Upper lobe of left lung (tissue), 6 donors: ENCODE measurements at places on chromosomes 3 and 15. TPM values are rescaled to one million over a fixed set of nuclear protein-coding genes. Genes with fewer than 3 reads are reported as not detected.

GRCh38 chr3:166243511-166243910 lies 406.3 kb upstream of the BCHE start:
- H3K4me3 ChIP-seq: no peak overlapping the region
- H3K4me1 ChIP-seq: no peaks in the 10 kb centered on the region
- H3K27me3 ChIP-seq: no peaks in the 10 kb centered on the region
- no peaks in the 10 kb centered on the region for H3K36me3 ChIP-seq
- no peak for DNase-seq
- H3K27ac ChIP-seq: no peak overlapping the region

DNA sequence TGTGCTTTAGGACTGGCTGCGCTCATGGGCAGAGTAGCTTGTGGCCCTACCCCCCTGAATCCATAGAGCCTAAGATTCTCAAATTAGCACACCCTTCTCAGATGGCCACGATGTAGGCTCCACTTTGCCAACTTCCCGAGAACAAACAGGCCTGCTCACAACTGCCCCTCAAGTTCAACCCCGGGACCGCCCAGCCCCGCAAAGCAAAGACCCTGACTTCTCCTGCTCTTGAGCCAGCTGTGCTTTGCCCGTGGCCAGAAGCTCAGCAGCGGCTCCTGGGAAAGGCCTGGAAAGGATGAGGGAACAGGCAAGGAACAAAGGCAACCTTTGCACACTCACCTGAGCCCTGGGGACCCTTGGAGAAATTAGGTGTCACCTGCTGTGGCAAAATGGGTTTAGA lies 32.0 kb downstream of the CYP11A1 start:
- H3K36me3 ChIP-seq: no peaks in the 10 kb centered on the region
- H3K27me3 ChIP-seq: no peaks in the 10 kb centered on the region
- DNase-seq: no peak
- peaks cover 5% of the 10 kb centered on the region for H3K4me1 ChIP-seq
- H3K4me3 ChIP-seq: no peak overlapping the region
- no peak overlapping the region for H3K27ac ChIP-seq

- DNase-seq: no peak
- no peaks in the 10 kb centered on the region for H3K27me3 ChIP-seq
- H3K27ac ChIP-seq: no peak overlapping the region
- H3K36me3 ChIP-seq: no peaks in the 10 kb centered on the region
- H3K4me1 ChIP-seq: no peaks in the 10 kb centered on the region
- no peak overlapping the region for H3K4me3 ChIP-seq
Observed at GRCh38 chr3:12308517-12308916, 19.6 kb downstream of the PPARG start.

GRCh38 chr3:29695643-29696198 lies 414.9 kb downstream of the RBMS3 start:
- no peak for DNase-seq
- H3K27me3 ChIP-seq: no peaks in the 10 kb centered on the region
- peaks cover 15% of the 10 kb centered on the region for H3K4me1 ChIP-seq
- no peaks in the 10 kb centered on the region for H3K36me3 ChIP-seq

DNA sequence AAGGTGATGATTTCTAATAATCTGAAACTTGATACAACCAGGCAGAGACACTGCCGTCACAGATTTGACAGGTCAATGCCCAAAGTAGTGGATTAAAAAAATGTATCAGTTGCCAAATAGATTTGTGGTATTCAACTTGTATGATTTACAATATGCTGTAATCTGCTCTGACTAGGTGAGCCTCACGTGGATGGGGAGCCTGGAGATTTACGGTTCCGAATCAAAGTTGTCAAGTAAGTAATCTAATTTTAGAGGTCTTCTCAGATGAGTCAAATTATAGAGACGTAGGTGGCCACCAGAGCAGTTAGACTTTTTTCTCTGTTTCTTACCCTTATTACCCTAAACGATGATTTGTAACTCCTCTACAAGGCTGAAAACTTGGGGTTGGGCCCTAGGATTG lies 12.0 kb downstream of the DNAJB11 start:
- no peaks in the 10 kb centered on the region for H3K27me3 ChIP-seq
- no peak overlapping the region for H3K27ac ChIP-seq
- DNase-seq: no peak
- no peak overlapping the region for H3K4me3 ChIP-seq
- no peaks in the 10 kb centered on the region for H3K4me1 ChIP-seq

TMC3 gene
- total RNA-seq: not detected
